ENCODE measurements at places on chromosomes 16 and 17.
A peak's percentile ranks its signal among the peaks of the same experiment; 100 is the strongest.

- no peak for DNase-seq
Measured at GRCh38 chr17:17754719-17755686, 73.7 kb downstream of the RAI1 start.

- DNase-seq, result no peak
Measured at GRCh38 chr16:27743963-27744362, 194.0 kb downstream of the KATNIP start.

DNA sequence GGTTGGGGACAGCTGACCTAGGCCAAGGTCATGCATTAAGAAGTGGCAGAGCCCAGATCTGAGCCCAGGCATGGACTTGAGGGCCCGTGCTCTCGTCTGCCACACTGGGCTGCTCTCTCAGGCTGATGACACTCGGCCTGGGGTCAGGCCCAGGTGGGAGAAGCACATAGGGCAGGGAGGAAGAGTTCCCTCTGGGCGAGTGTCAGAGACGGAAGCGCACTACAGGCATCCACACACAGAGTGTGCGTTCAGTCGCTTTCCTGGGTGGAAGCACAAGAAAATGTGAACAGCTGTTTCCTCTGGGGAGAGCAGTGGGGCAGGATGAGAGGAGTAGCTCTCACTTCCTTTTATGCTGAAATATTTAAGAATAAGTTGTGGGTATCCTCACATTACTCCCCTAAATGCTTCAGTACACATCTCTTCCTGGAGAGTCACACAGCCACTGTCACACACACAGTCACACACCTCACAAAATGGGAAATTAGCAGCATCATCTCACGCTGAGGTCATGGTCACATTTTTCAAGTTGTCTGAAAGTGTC lies 59.7 kb downstream of the B9D1 start:
- peak; percentile 67 for DNase-seq

- DNase-seq, result peak; percentile 93
Measured at GRCh38 chr17:31094600-31095235, at the start of gene NF1. TSS of gene NF1 (plus strand) at chr17:31094977. CDS start at chr17:31095310, 333 bp downstream.

DNA sequence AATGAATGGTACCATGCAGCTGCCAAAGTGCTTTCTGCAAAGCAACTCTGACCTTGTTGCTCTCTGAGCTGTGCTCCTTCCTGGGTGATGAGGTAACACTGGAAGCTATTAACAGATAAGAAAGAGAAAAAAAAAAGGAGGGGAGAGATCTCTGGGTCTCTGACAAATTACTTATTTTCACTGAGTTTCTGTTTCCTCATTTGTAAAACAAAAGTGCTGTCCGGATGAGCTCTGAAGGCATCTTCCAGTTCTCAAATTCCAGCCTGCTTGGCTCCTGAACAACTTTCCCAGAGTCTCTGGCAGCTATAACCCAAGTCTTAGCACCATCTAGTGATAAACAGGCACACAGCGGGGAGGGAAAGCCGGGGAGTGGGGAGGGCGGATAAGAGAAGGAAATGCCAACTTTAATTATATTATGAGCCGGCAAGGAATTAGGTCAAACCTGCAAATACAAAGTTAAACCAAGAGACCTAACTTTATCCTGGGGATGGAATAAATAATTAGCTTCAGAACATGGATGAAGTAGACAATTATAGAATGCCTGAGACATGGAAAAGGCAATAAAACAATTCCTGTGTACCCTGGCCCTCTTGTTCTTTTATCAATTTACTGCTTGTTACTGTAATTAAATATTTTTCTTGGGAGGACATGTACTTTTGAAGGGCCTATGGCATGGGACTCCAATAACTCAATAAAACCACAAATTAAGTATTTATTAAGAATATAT lies 61.3 kb upstream of the KIFC3 start:
- peak; percentile 81 for DNase-seq

DNA sequence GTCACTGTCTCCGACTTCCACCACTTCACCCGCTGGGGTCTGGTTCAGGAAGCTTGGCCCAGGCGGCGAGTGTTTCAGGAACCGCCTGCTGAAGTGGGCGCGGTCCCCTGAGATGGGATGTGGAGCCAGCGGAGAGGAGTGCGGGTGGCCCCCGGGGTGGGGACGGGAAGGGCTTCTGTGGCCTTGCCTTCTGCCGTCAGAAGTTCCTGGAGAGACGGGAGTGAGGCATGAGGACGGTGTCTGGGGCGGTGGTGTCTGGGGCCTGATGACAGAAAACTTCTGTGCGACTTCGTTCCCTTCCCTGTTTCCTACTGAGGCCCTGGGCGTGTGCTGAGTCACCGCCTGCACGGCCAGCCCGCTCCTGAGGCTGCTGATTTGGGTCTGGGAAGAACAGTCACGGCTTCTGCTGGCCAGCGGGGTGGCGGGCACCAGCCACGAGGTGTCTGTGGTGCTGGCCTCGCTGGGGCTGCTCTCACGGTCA lies 12.3 kb upstream of the NLRC3 start:
- DNase-seq, result no peak

GRCh38 chr16:12896562-12896961 lies 4.8 kb upstream of the SHISA9 start:
- peak; percentile 67 for DNase-seq

DNA sequence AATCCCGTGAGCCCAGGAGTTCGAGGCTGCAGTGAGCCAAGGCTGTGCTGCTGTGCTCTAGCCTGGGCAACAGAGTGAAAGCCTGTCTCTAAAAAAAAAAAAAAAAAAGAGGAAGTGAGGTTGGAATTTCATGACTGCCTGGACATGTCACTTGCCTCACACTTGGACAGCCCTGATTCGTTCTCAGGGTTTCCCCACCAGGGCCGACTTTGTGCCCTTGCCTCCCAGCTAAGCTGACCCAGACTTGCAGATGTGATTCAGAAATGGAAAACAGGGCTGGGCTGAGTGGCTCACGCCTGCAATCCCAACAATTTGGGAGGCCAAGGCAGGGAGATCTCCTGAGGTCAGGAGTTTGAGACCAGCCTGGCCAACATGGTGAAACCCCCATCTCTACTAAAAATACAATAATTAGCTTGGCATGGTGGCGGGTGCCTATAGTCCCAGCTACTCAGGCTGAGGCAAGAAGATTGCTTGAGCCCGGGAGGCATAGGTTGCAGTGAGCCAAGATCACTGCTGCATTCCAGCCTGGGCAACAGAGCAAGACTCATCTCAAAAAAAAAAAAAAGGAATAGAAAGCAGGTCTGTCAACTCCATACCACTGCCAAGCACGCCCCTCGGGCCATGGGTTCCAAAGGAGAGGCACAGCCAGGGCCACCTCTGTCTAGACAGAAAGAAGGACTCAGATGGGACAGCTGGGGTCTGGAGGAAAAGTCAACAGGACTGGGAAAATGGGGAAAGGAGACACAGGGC lies 46.9 kb downstream of the SOCS1 start:
- no peak for DNase-seq

DNA sequence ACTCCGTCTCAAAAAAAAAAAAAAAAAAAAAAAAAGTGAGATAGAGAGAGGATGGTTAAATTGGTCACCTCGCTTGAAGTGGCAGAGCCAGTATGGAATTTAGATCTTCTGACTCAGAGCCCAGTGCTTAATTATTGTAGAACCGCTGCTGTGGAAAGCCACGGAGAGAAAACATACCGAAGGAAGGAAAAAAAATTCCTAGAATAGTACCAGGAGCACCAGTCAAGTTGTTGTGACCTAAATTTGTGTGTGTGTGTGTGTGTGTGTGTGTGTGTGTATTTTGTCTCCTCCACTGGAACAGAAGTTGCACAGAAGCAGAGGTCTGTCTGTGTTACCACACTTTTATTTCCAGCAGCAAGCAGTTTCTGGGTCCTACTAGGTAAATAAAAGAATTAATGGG lies 10.6 kb upstream of the NUP85 start:
- peak; percentile 34 for DNase-seq

GRCh38 chr16:585351-585750 lies 4.5 kb upstream of the RAB40C start:
- DNase-seq, result no peak

GRCh38 chr16:48999508-48999907 lies 282.1 kb downstream of the CBLN1 start:
- no peak for DNase-seq

DNA sequence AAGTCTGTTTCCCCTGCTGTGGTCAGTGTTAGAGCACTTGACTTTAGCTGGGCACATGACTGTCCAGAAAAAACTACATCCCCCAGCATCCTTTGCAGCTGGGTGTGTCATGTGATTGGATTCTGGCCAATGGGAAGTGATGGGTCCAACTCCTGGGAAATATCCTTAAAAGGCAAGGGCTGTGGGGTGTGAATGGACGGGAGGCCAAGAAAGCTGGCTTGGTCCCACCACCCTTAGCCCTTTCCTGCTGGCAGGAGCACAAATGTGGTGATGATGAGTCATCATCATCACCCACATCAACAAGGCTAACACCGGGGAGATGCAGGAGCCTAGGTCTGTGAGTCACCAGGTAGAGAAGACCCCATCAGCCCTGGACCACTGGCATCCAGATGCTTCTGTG lies 341.7 kb downstream of the C16orf95 start:
- DNase-seq, result peak; percentile 89

- DNase-seq, result no peak
Measured at GRCh38 chr16:25140459-25140858, 28.9 kb downstream of the LCMT1 start.

GRCh38 chr16:84501077-84501735 lies 3.3 kb downstream of the MEAK7 start:
- peak; percentile 74 for DNase-seq

DNA sequence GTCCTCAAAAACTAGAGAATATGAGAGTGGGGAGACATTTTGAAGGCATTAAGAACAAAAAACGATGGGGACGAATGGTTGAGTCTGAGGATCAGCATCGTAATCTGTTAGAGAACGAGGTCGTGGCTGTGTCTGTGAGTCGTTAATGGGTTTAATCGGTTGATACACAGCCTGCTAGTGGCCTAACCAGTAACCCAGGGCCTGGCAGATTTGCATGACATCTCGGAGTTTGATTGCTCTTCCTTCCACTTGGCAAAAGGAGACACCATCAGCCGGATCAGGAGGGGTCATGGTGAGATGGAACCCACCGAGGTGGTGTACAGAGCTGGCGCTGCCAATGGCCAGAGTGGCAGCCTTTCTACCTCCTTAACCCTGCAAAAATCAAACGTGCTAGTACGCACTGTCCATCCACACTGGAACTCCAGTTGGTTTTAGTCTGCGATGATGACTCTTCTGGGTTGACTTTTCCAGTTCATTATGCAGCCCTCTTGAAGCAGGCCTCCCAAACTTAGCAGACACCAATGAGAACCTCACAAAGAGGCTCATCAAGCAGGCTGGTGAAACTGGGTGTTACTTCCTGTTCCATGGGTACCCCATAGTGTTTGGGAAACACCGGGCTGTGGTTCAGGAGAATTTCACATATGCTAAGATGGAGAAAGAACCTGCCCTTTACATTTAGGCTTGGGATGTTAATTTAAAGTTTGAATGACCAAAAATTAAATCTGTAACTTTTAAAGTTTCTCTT lies 4.1 kb downstream of the HS3ST3B1 start:
- peak; percentile 59 for DNase-seq

- DNase-seq, result peak; percentile 63
Measured at GRCh38 chr17:2786176-2786881, 9.9 kb upstream of the RAP1GAP2 start.

DNA sequence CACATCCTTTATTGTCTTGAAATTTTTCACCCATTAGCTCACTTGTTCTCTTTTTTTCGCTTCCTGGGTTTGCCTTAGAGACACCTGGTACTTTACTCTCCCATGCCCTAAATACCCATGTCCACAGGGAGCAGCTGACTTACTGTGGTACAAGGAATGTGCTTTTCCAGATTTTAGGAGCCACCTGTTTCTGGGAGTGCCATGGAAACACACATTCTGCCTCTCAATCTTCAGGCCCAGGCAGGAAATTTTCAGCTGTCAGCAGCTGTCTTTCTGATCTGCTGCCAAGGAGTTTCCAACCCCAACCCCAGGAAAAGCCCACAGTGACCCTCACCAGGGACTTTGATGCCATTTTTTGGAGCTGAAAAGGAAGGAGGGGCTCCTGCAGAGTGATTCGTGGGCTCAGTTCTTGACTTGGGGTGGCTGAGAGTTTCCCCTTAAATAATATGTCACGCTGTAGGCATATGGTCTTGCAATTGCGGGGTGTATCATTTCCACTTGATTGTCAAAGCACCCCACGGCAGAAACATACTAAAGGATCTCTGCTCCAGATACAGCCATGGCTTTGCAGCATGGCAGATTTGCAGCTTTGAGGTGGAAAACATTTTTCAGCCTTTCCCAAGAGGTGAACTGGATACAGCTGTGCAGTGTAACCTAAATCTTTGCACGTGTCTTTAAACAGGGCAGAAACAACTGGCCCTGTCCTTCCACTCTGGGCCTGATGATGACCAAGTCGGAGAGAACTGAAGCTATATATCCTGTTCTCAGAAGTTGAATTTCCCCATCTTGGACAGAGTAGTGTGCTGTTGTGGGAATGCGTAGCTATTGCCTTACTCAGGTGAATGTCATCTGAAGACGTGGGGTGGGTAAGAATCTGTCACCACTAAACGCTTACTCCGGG lies 19.2 kb downstream of the RBFOX1 start:
- peak; percentile 98 for DNase-seq

DNA sequence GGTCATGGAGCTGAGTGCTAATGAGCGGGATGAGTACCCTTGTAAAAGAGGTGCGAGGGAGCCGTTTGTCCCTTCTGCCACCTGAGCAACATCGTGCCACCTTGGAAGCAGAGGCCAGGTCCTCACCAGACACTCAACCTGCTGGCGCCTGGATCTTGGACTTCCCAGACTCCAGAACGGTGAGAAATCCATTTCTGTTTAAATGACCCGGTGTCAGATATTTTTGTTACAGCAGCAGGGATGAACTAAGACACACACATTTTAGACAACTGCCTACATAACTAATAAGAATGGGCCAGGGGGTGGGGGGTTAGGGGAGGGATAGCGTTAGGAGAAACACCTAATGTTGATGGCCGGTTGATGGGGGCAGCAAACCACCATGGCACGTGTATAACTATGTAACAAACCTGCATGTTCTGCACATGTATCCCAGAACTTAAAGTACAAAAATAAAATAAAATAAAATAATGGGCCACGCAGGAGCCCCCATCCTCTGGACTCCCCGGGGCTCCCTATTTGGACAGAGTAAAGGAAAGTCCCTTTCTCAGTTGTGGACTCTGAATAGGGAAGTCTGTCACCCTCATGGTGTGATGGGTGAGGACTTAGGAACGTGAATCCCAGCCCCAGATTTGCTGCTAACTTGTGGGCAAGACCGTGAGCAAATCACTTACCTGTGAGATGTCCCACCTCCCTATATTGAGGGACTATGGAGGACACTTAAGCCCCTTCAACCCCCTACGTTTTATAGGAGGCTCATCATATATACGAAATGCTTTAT lies 60.6 kb upstream of the DNAH17 start:
- DNase-seq, result no peak

DNA sequence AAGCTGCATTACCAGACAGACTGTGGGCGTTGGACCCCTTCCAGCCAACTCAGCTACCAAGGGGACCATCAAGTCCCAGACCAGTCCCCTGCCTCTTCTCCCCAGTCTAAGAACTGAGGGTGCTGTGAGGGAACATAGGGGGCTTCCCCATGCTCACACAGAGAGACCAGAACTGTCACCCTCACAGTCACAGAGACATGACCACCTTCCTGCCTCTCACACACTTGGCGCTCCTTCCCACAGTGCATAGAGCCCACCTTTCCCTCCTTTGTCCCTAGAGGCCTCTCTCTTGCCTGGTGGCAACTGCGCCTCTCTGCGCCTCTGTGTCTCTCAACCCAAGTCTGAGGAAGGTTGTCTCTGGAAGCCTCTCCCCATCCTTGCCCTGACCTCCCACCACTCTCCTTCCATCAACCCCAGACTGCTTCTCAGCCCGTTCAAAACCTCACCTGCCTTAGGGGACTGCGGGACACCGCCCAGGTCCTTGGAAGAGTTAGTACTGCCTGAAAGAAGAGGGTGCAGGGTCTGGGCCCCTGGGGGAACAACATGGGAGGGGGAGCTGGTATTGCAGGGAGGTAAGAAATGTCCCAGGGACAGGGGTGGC lies 6.1 kb upstream of the LHX1 start:
- no peak for DNase-seq

- no peak for DNase-seq
Measured at GRCh38 chr16:65909310-65910050, 457.0 kb upstream of the CDH5 start.

Data from LHCN-M2 (cell line).